ENCODE measurements at places on chromosomes 1 and 21.
A peak's percentile ranks its signal among the peaks of the same experiment; 100 is the strongest.

DNA sequence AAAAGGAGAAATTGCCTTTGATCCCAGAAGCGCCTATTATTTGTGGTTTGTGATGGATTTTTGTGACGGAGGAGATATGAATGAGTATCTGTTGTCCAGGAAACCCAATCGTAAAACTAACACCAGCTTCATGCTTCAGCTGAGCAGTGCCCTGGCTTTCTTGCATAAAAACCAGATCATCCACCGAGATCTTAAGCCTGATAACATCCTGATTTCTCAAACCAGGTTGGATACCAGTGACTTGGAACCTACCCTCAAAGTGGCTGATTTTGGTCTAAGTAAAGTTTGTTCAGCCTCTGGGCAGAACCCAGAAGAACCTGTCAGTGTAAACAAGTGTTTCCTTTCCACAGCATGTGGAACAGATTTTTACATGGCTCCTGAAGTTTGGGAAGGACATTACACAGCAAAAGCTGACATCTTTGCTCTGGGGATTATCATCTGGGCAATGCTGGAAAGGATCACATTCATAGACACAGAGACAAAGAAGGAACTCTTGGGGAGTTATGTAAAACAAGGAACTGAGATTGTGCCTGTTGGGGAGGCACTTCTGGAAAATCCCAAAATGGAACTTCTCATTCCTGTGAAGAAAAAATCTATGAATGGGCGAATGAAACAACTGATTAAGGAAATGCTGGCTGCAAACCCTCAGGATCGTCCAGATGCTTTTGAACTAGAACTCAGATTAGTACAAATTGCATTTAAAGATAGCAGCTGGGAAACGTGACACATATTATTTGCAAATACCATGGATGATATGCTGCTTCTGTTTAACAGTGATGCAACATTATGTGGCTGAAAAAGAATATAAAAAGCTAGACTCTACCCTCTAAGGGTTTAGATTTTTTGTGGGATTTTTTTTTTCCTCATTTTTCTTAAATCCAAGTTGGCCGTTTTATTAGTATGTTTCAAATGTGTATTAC, 10.5 kb downstream of the PDIK1L start:
- no peak for DNase-seq
- peaks cover 58% of the 10 kb centered on the region for H3K4me1 ChIP-seq
- H3K36me3 ChIP-seq = peaks cover 37% of the 10 kb centered on the region
- H3K27me3 ChIP-seq = no peaks in the 10 kb centered on the region
- no peak overlapping the region for H3K4me3 ChIP-seq

DNA sequence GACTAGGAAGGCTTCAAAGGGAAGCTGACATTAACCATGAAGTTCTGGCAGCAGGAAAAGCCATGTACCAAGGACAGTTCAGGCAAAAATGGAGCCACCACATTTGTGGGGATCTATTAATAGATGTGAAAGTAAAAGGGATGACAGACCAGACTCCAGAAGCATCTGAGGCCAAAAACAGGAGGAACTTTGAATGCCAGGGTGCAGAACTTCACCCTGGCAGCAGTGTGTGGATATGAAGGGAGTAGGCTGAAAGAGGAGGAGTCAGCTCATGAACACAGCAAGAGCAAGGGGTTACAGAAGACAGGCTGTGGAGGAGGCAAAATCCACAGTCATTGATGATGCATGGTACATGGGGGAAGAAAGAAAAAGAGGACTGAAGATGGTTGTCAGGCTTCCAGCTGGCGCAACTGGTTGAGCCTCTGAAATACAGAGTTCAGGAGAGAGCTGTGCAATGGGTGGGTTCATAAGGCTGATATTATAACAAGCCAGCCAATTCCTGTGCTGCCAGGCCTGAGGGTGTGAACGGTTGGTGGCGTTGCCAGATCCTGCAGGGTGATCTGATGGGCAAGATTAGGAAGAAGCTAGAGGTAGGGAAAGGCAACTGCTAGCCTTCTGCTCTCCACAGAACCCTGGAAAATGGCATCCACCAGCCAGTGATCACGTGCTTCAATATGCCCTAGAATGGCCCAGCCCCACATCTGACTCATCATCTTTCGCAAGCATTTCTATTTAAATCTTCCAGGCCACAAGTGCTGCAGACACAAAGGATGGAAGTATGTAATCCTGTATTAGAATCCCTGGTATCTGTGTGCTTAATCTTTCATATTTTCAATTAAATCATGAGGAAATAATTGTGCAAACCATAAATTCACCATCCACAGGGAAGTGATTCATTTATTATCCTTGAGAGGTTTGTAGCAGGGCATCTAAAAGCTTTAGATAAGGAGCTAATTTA, 81.9 kb downstream of the SLC25A24 start:
- H3K27ac ChIP-seq = no peak overlapping the region
- peaks cover 11% of the 10 kb centered on the region for H3K27me3 ChIP-seq
- no peak for DNase-seq
- no peaks in the 10 kb centered on the region for H3K36me3 ChIP-seq
- no peak overlapping the region for H3K4me3 ChIP-seq

DNA sequence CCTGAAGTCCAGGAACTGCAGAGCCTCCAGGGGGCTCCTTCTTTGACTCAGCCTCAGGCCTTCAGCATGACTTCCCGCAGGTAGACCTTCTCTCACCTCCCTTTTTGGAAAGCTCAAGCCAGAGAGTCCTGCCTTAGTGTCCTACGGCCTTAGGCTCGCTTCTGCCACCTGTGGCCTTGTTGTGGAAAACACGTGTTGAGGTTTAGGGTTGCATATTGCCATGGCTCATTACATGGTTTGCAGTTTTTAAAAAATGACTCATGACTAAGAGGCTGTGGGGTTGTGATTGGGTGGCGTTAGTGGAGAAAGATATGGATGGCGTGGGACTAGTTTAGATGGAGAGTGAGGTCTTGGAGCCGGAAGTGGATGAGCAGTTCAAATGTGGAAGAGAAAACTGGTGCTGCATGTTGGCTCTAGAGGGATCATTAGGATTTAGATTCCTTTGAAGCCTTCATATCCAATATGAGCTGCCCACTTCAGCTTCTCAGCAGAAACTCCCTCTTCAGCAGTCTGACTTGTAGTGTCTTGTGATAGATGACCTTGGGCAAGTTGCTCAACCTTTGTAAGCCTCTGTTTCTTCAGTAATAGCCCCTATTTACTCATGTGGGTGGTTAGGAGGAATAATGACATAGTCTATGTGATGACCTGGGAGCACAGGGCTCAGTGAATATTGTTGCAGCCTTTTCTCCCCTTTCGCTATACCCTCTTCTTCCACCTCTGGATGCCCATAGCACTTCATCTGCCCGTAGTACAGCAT, 6.5 kb upstream of the FGGY start:
- H3K27me3 ChIP-seq = peaks cover 17% of the 10 kb centered on the region
- DNase-seq = peak; percentile 76
- H3K36me3 ChIP-seq = no peaks in the 10 kb centered on the region
- no peak overlapping the region for H3K4me3 ChIP-seq
- H3K27ac ChIP-seq = no peak overlapping the region
- peaks cover 22% of the 10 kb centered on the region for H3K4me1 ChIP-seq

DNA sequence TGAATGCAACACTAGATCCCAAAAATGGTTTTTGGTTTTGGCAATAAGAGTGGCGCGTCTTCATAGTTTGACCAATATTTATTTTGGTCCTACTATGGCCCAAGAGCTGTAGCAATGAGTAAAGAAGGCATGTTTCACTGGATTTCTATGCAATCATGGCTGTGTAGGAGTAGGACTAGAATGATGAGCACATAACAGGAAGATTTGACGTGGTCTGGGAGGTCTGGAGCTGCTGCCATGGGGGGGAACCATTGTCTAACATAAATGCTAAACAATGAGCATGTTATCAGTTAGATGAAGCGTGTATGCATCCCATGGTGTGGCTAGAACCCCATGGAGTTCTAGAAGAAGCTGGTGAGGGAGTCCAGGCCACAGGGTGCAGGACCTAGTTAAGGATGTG, 38.3 kb downstream of the OLIG1 start:
- peaks cover 66% of the 10 kb centered on the region for H3K27me3 ChIP-seq
- no peak overlapping the region for H3K27ac ChIP-seq
- no peak overlapping the region for H3K4me3 ChIP-seq
- peaks cover 2% of the 10 kb centered on the region for H3K4me1 ChIP-seq
- DNase-seq = no peak

GRCh38 chr1:175072099-175072951, 4.7 kb downstream of the TNN start:
- H3K4me3 ChIP-seq = peak overlapping the region; percentile 73
- peak; percentile 78 for DNase-seq
- H3K27ac ChIP-seq = peak overlapping the region; percentile 13
- peaks cover 14% of the 10 kb centered on the region for H3K4me1 ChIP-seq
- H3K36me3 ChIP-seq = no peaks in the 10 kb centered on the region

- no peak overlapping the region for H3K4me3 ChIP-seq
- peaks cover 3% of the 10 kb centered on the region for H3K36me3 ChIP-seq
- no peaks in the 10 kb centered on the region for H3K27me3 ChIP-seq
- DNase-seq = no peak
- peaks cover 11% of the 10 kb centered on the region for H3K4me1 ChIP-seq
Observed at GRCh38 chr21:26148840-26149354, 21.7 kb downstream of the APP start.

GRCh38 chr1:149903836-149904491, 4.6 kb downstream of the BOLA1 start:
- H3K27ac ChIP-seq = no peak overlapping the region

DNA sequence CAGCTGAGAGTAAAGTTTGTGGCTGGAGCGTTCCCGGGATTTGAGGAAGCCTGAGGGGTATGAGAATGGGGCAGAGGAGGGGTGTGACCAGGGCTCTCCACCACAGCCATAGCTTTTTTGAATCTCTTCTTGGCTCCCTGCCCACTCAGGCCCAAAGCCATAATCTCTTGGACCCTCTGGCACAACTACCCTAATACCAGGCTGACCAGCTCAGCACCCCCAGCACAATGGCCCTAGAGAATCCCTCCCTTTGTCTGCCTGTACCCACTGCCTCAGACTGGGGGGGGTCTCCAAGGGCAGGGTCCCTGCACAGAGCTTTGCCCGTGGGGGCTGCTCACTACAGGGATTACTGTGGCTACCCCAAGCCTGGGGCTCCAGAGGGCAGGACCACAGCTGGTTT, 7.5 kb downstream of the DENND4B start:
- no peak for DNase-seq
- H3K4me1 ChIP-seq = peaks cover 11% of the 10 kb centered on the region
- H3K27me3 ChIP-seq = no peaks in the 10 kb centered on the region
- H3K36me3 ChIP-seq = peaks cover 80% of the 10 kb centered on the region
- no peak overlapping the region for H3K27ac ChIP-seq

DNA sequence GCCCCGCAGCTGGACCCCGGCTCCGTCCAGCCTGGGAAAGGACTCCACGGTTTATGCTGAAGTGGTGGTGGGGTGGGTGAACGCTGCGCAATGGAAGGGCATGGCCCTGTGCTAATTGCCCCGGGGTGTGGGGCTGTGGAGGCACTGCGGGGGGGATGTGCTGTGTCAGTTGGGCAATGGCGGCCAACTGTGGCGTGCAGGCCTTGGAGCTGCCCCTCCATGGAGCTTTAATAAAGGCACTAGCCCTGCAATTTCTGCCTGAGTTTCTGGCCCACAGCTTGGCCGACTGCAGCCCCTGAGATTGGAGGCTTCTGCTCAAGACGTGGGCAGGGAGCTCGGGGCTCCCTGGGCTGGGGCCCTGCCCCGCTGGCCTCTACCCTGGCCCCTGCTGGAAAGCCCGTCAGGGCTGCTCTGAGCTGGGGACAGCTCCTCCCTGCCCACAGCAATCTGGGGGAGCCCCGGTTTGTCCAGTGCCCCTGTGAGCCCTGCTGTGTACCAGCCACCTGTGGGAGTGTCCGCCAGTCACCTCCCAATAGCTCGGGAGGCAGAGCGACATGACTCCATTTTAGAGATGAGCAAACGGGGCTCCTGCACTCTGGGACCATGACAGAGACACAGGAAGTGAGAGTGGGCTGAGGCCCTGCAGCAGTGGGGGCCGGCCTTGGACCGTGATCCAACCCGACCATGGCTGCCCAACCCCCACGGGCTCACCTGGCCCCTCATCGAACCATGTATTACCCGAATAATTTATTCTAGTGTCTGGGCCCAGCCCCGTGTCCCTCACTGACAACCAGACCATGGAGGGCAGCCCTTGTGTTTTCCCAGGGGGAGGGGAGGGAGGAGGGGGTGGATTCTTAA, 8.7 kb upstream of the TNFRSF14 start:
- H3K27me3 ChIP-seq = no peaks in the 10 kb centered on the region
- peaks cover 11% of the 10 kb centered on the region for H3K4me1 ChIP-seq
- H3K4me3 ChIP-seq = peak overlapping the region; percentile 93

- H3K27me3 ChIP-seq = no peaks in the 10 kb centered on the region
- H3K4me1 ChIP-seq = no peaks in the 10 kb centered on the region
- DNase-seq = no peak
- H3K36me3 ChIP-seq = no peaks in the 10 kb centered on the region
Observed at GRCh38 chr1:14345946-14346550, 252.4 kb upstream of the KAZN start.

DNA sequence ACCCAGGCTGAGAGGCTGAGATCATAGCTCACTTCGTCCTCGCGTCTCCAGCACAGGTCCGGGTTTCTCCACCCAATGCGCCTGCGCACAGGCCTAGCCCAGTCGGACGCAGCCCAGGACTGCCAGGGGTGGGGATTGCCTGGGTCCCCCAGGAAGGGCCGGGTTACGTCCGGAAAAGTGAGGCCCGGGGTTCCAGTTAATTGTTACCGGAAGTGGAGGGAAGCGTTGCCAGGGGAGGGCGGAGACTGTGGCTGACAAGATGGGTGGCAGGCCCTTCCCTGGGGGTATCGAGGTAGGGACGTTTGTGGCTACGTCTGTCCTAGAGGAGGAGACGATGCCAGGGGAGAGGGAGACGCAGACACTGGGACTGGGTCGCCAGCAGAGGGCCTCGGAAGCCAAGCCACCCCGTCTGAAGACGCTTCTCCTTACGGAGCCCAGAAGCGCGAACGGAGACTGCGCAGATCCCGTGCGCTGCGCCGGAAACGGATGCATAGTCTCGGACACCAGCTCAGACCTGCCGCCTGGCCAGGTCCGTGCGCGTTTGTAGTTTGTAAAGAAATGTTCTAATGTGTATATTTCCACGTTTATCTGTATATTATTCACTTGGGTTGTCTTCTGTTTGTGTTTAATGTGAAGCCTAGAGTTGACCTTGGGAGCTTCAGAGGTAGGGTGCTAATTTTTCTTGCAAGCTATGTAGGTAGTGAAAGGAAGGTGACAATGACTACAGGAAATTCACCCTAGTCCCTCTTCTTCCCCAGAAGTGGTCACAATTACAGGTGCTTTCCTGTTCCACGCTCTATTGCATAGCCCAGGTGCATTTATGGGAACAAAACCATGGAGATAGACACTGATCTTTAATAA, 7.3 kb downstream of the RSRP1 start:
- H3K27me3 ChIP-seq = no peaks in the 10 kb centered on the region
- H3K36me3 ChIP-seq = peaks cover 45% of the 10 kb centered on the region
- peaks cover 48% of the 10 kb centered on the region for H3K4me1 ChIP-seq

Measured in activated CD4-positive, alpha-beta T cell treated with anti-CD3 and anti-CD28 coated beads, Interleukin-2, amount 10 ng/mL, durations not matched to agents 24 days and 14 days (primary cell).